ENCODE measurements at places on chromosomes 16 and 17.

DNA sequence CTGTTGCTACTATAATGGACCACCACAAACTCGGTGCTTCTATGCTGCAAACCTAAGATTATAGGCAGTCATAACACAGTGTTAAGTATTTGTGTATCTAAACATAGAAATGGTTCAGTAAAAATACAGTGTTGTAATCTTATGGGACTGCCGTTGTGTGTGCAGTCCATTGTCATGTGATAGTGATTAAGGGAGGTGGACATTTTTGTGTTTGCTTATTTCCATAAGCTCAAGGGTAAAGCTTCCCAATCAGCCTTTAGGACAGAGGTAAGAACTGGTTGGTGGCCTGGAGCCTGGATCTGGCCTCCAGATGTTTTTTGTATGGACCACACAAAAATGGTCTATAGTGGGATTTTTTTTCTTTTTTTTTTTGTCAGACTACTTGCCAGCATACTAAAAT, 29.9 kb downstream of the WWOX start:
- DNase-seq: no peak

- DNase-seq: no peak
Observed at GRCh38 chr17:6455321-6455705, 11.1 kb downstream of the PIMREG start.

- no peak for DNase-seq
Observed at GRCh38 chr16:12255473-12255872, 278.9 kb downstream of the SNX29 start.

DNA sequence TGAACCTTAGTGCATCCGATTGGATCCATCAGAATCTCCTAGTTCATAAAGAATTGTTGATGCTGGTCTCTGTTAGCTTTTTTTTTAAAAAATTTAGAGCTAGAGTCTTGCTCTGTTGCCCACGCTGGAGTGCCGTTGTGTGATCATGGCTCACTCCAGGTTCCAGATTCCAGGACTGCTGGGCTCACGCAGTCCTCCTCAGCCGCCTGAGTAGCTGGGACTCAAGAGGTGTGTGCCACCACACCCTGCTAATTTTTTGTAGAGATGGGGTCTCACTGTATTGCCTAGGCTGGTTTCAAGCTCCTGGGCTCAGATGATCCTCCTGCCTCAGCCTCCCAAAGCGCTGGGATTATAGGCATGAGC, 8.0 kb downstream of the TCF25 start:
- no peak for DNase-seq

GRCh38 chr16:48347980-48348379, 37.2 kb downstream of the SIAH1 start:
- no peak for DNase-seq

- peak; percentile 35 for DNase-seq
Observed at GRCh38 chr17:5225668-5226457, 8.8 kb downstream of the SCIMP start.

DNA sequence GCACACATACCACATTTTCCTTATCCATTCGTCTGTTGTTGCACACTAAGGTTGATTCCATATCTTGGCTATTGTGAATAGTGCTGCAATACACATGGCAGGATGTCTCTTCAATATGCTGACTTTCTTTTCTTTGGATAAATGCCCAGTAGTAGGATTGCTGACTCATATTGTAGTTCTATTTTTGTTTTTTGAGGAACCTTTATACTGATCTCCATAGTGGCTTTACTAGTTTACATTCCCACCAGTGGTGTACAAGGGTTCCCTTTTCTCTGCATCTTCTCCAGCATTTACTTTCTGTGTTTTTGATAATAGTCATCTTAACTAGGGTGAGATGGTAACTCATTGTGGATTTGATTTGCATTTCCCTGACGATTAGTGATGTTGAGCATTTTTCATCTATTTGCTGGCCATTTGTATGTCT, 118.1 kb downstream of the STXBP4 start:
- DNase-seq: peak; percentile 84

- DNase-seq: no peak
Observed at GRCh38 chr17:57920916-57921703, 34.1 kb downstream of the CUEDC1 start.

DNA sequence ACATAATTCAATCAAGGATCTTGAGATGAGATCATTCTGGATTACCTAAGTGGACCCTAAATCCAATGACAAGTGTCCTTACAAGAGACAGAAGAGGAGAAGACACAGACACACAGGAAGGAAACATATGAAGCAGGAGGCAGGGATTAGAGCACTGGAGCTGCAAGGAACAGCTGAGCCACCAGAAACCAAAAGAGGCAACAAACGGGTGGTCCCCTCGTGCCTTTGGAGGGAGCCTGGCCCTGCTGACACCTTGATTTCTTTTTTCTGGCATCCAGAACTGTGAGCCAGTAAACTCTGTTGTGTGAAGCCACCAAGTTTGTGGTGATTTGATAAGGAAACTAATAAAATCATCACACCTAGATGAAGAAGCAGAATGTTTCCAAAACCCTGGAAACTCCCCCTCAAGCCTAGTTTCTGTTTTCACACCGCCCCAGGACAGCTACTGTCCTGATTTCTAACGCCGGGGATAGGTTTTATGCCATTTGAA, 115.2 kb downstream of the PITPNC1 start:
- DNase-seq: no peak

GRCh38 chr17:43906951-43907424, 348 bp downstream of the MPP2 start:
- DNase-seq: no peak

DNA sequence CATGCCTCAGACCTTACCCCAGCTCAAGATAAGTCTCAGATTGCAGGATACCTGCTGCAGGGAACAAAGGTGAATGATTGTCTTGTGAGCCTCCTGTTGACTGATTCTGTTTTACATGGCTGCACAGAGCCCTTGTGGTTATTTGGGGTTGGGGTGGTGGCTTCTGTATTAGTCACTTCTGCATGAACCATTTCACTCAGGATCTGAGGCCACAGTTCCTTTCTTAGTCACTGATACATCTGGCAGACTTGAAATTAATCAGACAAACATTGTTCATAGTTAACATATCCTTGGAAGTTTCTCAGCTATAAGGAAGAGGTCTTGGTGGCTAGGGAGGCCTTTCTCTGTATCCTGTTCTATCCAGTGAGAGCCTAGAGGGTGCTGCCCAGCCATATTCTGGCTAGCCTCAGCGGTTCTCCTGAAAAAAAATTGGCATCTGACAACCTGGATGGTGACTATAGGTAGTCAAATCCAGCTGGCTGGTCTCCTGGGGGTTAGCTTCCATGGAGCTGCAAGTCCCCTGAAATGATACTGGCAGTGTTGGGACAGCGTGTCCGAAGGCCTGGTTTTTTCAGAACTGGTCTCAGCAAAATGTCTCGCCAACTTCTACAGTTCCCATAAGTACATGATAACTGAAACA, 8.4 kb upstream of the PLK1 start:
- DNase-seq: peak; percentile 22

GRCh38 chr16:56478281-56479049, 27.1 kb downstream of the OGFOD1 start:
- peak; percentile 41 for DNase-seq

DNA sequence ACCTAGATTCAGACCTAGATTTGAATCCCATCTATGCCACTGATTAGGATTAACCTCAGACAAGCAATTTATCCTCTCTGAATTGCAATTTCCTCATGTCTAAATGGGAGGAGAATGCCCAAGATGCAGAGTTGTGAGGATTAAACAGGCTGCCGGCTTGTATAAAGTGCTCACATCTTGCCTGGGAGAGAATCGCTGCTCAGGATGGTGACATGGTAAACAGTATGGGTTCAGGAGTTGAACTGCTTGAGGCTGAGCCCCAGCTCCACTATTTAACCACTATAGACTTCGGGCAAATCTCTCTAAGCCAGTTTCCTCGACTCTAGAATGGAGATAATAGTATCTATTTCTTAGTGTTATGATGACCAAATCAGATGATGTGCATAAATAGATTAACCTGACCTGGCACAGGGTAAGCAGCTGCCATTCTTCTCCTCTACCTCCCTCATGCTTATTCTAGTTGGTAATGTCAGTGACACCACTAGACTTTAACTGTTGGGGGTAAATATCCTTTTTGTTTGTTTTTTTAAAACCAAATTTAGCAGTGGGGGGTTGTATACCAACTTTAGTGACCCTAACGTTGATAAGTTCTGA, 732 bp upstream of the RPL27 start:
- no peak for DNase-seq

GRCh38 chr16:75555213-75555706, 792 bp downstream of the TMEM231 start:
- peak; percentile 64 for DNase-seq

DNA sequence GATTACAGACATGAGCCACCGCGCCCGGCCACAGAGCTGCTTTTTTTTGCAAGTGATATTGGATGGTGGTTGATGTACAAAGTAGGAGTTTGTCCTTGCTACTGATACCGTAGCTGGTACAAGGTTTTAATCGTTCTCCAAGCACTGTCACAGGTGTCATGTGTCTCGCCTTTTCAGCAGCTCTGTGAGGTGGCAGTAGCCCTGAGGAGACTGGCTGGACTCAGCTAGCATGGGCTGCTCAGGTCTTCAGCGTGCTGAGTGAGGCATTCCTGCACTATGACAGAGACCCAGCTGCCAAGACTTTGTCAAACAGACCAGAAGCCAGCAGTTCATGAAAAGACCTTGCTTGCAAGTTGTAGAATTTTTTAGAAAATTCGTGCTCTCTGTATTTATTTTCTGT, 7.2 kb downstream of the WWOX start:
- no peak for DNase-seq

DNA sequence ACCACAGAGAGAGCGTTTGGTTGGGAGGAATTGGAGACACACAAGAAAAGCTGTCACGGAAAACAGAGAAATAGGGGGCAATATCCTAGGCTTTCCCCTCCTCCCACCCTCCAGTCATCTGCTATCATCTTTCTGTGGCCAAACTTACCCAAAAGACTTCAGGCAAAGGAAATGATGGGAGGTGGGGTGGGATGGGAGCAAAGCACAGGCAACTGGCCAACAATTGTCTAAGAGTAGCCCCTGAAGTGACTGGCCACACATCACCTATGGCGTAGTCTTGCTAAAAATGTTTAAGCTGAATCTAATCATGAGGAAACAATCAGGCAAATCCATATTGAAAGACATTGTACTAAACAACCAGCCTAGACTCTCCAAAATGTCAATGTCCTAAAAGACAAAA, 46.9 kb upstream of the ALOX12 start:
- no peak for DNase-seq

- DNase-seq: peak; percentile 45
Observed at GRCh38 chr17:76679239-76679638, 31.5 kb downstream of the MXRA7 start.

DNA sequence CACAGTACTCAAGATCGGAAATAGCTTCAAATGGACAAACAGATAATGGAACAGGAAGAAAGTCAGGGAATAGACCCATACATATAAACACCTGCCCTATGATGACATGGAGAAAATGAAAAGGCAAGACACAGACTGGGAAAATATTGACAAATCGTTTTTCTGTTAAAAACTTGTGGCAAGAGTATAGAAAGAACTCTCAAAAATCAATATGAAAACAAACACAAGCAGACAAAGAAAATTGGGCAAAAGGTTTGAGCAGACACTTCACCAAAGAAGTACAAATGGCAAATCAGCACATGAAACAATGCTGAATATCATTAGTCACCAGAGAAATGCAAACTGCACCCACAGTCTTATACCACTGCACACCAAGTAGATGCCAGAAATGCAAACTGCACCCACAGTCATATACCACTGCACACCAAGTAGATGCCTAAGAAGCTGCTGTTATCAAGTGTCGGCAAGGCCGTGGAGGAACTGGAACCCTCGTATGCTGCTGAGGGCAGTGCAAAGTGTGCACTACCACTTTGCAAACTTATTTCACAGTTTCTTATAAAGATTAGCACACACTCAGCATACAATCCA, 123.5 kb upstream of the CHMP6 start:
- DNase-seq: peak; percentile 17

- DNase-seq: no peak
Observed at GRCh38 chr16:82350560-82350959, 180.5 kb upstream of the MPHOSPH6 start.

- no peak for DNase-seq
Observed at GRCh38 chr17:30381340-30381659, 2.6 kb downstream of the CPD start.

- no peak for DNase-seq
Observed at GRCh38 chr16:8295513-8296237, 294.6 kb downstream of the TMEM114 start.

DNA sequence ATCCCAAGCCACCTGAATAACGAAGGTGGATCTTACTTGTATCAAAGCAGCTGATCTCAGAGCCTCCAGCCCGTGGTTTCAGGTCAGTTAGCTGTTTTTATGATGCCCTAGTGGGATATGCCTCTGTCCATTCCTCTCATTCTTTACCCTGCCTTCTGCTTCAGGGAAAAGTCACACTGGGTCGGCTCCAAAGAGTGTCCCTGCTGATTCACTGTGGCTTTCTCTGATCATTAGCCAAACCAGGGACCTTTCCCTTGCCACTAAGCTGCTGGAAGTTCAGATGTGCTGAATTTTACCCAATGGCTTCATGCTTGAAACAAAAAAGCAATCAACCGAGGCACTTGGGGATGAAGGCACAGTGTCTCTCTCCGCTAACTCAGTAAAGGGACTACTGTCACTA, 170.2 kb upstream of the SALL1 start:
- no peak for DNase-seq

DNA sequence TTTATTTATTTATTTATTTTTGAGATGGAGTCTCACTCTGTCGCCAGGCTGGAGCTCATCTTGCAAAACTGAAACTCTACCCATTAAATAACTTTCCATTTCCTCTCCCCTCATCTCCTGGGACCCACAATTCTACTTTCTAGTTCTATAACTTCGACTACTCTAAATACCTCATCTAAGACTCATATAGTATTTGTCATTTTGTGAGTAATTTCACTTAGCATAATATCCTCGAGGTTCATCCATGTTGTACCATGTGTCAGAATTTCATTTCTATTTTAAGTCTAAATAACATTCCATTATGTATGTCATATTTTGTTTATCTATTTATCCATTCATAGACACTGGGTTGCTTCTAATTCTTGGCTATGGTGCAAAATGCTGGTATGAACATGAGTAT, 5.1 kb upstream of the NT5M start:
- no peak for DNase-seq

GRCh38 chr16:86836503-86837129, 258.3 kb downstream of the FOXL1 start:
- no peak for DNase-seq

- DNase-seq: peak; percentile 71
Observed at GRCh38 chr16:85986931-85987749, 88.2 kb downstream of the IRF8 start.

GRCh38 chr17:27349540-27350021, 55.7 kb downstream of the WSB1 start:
- DNase-seq: no peak

- DNase-seq: peak; percentile 17
Observed at GRCh38 chr16:23999663-24000062, 163.9 kb downstream of the PRKCB start.

- DNase-seq: no peak
Observed at GRCh38 chr16:12002447-12003006, 26.0 kb downstream of the SNX29 start.

- no peak for DNase-seq
Observed at GRCh38 chr16:87806261-87806640, 40.5 kb upstream of the KLHDC4 start.
